Stimulated activated naive CD4-positive, alpha-beta T cell treated with Interleukin-2 at 50 U/mL for 16 hours (primary cell): ENCODE measurements at places on chromosomes 11 and 22.
A peak's percentile ranks its signal among the peaks of the same experiment; 100 is the strongest.

DNA sequence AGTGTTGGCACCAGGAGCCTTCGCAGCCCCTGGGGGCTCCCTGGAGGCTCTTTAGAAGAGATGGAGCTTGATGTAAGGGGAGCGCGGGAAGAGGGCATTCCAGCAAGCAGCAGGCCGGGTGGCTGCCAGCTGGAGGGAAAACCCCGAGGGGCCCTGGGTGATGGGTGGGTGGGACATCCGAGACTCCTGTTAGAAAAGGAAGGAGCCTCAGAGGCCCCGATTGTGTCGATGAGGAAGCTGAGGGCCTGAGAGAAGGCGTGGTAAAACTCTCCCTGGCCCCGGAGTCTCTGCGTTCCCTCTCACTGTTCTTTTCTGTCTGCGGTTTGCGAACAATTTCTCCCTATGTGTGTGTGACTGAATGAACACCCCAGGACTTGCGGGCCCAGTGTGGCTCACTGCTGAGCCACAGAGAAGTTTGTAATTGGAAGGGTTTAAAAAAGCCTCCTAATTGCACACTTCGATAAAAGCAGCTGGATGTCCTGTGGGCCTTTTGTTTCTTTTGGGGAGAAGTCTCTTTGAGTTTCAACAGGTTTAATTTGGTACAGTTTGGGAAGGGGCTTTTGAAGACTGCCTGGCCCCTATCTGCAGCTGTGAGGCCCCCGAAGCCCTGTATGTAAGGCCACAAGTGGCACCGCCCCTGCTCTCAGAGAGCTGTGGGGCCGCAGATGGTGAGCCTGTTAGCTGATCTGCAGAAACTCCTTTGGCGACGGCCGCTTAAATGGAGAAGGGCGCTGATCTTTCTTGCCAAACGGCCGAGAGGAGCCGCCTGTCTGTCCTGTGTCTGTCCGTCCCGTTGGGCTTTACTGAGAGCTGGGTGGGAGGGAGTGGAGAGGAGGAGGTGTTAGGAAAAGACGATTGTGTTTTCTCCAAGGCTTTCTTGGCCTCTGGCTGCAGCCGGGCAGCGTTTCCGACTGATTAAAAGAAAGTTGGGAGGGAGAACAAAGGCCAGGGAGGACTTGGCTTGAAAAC, 2.0 kb downstream of the FBLN1 start:
- DNase-seq = no peak

DNA sequence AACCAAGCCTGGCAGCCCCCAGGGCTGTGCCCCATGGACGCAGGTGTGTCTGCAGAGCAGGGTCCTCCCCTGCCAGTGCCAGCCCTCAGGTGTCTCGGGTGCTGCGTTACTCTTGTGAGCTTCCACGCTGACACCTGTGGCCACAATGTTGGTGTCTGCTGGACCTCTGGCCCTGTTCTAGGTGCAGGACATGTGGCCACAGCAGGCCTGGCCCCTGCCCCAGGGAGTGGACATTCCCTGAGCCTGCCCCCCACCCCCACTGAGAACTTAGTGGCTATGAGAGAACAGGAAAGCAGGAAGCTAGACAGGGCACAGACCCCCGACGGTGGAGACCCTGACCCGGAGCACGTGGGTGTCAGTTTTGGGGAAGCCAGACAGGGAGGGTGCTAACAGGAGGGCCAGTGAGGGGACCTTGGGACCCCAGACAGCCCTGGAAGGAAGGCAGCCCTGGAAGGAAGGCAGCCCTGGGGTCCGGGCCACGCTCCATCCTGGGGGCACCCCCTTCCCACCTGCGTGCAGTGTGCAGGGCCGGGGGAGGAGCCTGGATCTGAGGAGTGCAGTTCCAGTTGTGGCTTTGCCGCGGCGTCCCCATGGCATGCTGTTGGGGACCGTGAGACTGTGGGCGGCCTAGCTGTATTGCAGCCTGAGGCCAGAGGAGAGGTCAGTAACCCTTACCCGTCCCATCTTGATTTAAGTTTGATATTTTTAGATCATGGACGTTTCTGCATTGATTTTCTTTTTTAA, 43.9 kb upstream of the PPARA start:
- no peak for DNase-seq

DNA sequence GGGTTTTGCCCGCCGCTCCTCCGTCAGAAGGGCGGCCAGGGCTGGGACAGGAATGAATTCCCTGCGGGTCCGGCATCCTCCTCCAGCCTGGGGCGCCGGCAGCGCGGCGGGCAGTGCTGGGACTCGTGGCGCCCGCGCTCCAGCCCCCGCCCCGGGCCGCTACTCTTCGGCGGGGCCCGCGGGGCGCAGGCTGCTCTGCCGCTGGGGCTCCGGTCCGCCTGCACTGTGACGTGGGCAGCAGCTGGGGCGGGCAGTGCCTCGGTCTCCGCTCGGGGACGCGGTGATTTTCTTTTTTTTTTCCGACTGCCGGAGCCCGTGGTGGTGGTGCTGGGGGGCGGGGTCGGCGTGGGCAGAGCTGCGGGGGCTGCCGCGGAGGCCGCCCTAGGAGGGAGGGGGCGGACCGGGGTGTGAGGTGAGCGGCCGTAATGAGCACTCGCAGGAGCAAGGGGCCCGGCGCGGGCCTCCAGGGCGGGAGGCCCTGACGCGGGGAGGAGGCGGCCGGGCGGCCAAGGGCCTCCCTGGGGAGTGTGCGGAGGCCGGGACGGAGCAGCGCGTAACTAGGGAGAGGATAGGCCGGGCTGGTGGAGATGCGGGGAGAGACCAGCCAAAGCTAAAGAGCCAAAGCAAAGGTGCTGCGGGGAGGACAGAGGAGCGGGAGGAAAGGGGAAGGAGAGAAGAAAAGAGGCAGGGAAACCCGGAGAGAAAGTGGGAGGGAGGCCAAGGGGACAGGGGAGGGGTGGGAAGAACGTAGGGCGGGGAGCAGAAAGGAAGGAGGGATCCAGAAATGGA, 73.3 kb upstream of the ZBED5 start:
- peak; percentile 40 for DNase-seq

DNA sequence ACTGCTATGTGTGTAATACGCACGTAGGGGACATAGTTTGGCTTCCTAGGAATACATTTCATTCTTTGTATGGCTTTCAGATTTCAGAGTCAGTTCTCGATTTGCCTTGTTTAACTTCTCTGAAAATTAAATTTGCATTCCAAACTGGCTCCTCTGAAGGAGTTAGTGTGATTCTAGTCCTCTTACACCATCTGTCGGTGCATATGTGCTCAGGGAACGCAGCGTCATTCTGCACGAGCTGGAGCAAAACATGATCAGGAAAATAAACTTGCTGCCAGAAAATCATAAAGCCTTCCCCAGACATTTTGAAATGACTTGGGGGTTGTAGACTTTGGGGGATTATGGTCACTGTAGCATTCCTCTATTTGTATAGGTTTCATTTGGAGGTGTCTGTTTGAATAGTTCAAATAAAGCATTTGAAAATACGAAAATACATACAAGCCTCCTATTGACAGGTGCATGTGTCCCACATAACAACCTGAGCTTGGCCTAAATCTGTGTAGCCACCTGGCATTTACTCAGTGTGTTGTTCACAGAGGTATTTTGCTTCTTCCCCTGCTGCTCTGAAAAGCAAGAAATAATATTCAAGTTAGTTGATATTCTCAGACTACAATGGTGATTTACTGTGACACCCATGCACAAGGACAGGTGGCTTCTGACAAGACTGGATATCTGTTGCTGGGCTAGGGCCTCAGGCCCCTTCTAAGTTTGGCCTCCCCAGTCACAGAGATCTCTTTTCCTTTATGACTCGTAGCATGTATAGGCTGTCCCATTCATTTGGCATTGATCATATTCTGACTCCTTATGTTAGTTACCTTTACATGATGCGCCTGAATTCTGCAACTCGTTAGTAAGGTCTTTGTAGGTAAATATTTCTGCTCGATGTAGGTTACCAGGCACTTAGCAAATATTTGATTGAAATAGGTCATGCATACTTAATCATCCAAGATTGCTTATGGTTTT, 81.6 kb upstream of the SORL1-AS1 start:
- no peak for DNase-seq

- DNase-seq = no peak
These were observed 37.8 kb upstream of the TH start for GRCh38 chr11:2209370-2209801.

DNA sequence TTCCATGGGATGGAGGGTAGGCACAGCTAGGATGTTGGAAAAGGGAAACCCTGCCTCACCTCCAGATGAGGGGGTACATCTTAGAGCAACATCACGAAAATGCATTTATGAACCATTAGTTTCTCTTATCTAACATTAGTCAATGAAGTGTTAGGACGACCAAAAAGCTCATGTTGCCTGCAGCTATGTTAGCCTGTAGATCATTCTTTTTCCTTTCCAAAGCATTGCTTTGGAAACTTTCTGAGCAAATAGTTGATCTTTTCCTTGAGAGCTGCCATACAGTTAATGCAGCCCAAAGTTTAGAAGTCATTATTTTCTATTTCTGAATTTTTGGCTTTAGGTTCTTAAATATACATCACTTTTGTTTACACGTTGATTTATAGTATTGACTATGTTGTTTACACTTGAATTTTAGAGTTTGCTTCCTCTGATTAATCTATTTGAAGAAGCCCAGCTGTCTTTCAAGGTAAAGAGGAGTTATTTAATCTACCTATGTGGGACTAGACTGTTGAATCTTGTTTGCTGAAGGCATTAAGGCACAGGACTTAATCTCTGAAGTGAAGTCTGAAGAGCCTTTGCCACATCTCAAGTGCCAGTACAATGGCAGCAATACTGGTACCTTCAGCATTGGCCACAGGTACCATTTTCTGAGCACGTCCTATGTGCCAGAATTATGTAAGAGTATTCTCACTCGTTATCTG, 11.0 kb downstream of the POU2AF3 start:
- no peak for DNase-seq

GRCh38 chr11:61766353-61766841, 14.0 kb downstream of the MYRF start:
- DNase-seq = no peak

- no peak for DNase-seq
These were observed 79.5 kb downstream of the PDE2A start for GRCh38 chr11:72594493-72595291.

DNA sequence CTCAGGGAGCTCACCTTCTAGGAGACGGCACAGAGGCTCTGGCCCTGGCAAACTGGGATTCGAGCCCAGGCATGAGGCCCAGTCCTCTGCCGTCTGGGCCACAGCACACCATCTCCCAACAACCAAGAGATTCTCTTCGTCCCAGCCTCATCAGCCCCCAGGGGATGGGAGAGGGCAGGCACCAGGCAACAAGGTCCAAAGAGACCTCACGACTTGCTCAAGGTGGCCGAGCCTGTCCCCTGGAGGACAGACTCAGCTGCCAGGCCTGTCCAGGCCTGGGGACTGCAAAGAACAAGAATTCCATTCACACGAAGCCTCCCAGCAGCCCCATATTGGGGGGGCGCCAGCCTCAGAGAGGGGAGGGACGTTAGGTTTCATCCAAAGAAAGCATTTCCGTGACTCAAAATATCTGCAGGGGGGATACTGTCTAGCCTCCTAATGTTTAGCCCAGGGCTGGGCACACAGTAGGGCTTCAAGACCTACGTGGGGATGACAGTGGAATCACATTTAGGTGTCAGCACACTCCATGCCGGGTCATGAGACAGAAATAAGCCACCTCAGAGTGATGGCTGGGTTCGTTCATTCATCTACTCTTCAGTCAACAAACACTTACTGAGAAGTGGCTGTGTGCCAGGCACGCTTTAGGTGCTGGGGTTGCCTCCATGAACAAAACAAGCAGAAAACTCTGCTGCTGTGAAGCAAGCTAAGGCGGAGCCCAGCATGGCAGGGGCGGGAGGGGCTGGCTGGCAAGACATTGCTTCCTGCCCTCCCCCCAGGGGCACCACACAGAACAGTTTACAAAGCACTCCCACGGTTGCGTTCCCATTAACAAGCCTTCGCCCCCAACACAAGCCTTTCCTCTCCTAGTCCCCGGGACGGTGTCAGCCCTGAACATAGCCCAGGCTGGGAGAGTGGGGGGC, 1.2 kb downstream of the CARNS1 start:
- peak; percentile 59 for DNase-seq

- DNase-seq = no peak
These were observed 22.5 kb downstream of the GAS2 start for GRCh38 chr11:22688914-22689313.

DNA sequence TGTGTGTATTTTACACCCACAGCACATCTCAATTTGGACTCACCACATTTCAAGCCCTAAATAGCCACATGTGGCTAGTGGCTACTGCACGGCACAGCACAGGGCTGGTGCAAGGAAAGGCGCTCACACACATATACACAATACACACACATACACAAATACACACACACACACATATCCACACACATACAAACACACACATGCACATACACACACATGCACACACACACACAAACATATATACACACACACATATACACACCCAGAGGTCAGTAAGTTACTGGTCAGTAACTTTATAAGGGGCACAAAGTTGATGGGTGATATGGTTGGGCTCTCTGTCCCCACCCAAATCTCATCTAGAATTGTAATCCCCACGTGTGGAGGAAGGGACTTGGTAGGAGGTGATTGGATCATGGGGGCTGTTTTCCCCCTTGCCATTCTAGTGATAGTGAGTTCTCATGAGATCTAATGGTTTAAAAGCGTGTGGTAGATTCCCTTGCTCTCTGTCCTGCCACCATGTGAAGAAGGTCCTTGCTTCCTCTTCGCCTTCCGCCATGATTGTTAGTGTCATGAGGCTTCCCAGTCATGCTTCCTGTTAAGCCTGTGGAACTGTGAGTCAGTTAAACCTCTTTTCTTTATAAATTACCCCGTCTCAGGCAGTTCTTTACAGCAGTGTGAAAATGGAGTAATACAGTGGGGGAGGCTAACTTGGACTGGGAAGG, 37.6 kb upstream of the DKK3 start:
- no peak for DNase-seq

GRCh38 chr22:33240888-33241475, 182.8 kb upstream of the SYN3 start:
- no peak for DNase-seq

- DNase-seq = no peak
These were observed 78.5 kb downstream of the CACNG2 start for GRCh38 chr22:36625102-36625501.

DNA sequence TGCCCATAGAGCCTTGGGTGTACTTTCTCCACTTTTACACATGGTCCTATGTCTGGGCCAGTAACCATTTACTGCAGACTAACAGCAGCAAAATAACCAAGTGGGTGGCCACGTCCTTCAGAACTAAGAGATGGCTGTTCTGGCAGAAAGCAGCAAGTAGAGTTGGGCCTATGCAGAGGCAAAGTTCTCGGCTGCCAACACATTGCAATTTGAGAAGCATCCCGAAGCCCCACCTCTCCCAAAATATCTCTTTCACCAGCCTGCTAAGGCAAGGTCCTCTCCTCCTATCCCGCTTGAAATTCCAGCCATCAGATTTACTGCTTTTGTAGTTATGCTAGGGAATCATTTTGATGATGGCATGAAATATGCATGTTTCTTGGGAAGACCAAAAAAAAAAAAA, 118.5 kb upstream of the APOA1 start:
- no peak for DNase-seq

- DNase-seq = no peak
These were observed 76.4 kb downstream of the MPPED1 start for GRCh38 chr22:43488031-43488866.
